ENCODE measurements at places on chromosomes 7 and 10.

- H3K4me1 ChIP-seq: peaks cover 9% of the 10 kb centered on the region
- H3K36me3 ChIP-seq: peaks cover 4% of the 10 kb centered on the region
- H3K27ac ChIP-seq: no peak overlapping the region
- no peak overlapping the region for H3K4me3 ChIP-seq
- peaks cover 40% of the 10 kb centered on the region for H3K27me3 ChIP-seq
Observed at GRCh38 chr10:113360870-113361269, 192.0 kb upstream of the HABP2 start.

DNA sequence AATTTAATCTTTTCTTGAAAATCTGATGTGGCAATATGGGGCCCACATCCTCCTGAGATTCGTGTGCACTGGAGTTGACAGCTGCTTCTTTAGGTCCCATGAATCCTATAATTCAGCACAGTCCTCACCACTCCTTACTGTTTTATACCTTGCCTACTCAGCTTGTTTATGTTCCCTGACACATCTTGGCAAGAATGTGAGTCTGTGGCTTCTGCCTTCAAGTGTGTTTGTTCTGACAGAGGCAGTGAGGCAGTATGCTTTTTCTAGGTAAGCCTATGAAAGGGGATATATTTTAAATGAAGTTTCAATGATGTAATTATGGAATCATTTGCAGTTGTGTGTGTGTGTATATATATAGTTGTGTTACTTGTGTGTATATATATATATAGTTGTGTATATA is 106.4 kb downstream of the AMPH start:
- no peaks in the 10 kb centered on the region for H3K4me1 ChIP-seq
- no peaks in the 10 kb centered on the region for H3K36me3 ChIP-seq
- H3K27me3 ChIP-seq: no peaks in the 10 kb centered on the region
- no peak for DNase-seq
- H3K4me3 ChIP-seq: no peak overlapping the region

- no peak overlapping the region for H3K27ac ChIP-seq
- peaks cover 26% of the 10 kb centered on the region for H3K36me3 ChIP-seq
- DNase-seq: no peak
- no peaks in the 10 kb centered on the region for H3K27me3 ChIP-seq
Observed at GRCh38 chr10:26543567-26544306, 105.6 kb downstream of the APBB1IP start.

DNA sequence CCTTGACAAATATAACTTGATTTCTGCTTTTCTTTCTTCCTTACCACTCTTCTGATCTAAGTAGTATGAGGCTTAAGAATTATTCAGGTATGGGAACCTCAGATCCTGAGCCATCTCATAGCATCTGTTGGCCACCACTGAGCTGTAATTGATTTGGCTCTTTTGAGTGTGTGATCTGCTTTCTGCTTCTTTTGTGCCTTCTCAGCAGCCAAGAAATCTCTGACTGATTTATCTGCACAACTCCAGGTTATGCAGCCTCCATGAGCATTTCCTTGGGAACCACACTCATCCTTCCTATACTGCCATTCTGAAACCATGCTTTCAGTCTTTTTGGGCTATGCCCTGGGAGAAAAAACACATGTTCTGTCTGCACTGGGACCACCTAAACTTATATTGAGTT is 178.0 kb upstream of the FAM3C start:
- peaks cover 5% of the 10 kb centered on the region for H3K27me3 ChIP-seq
- H3K4me1 ChIP-seq: peaks cover 21% of the 10 kb centered on the region
- no peak for DNase-seq
- no peak overlapping the region for H3K27ac ChIP-seq
- H3K4me3 ChIP-seq: no peak overlapping the region

GRCh38 chr7:150357771-150358427 is 10.7 kb upstream of the REPIN1 start:
- H3K36me3 ChIP-seq: no peaks in the 10 kb centered on the region
- no peak for DNase-seq
- H3K4me1 ChIP-seq: no peaks in the 10 kb centered on the region
- no peak overlapping the region for H3K4me3 ChIP-seq
